ENCODE measurements at places on chromosomes 7 and 10.

GRCh38 chr10:45550903-45551786, 121.4 kb downstream of the ZFAND4 start:
- H3K4me3 ChIP-seq = no peak overlapping the region
- H3K27me3 ChIP-seq = no peaks in the 10 kb centered on the region
- H3K36me3 ChIP-seq = peaks cover 17% of the 10 kb centered on the region
- no peak for DNase-seq

- no peak for DNase-seq
- H3K4me3 ChIP-seq = no peak overlapping the region
- no peaks in the 10 kb centered on the region for H3K27me3 ChIP-seq
- peaks cover 45% of the 10 kb centered on the region for H3K36me3 ChIP-seq
Observed at GRCh38 chr10:119509909-119510451, 32.5 kb downstream of the RGS10 start.

DNA sequence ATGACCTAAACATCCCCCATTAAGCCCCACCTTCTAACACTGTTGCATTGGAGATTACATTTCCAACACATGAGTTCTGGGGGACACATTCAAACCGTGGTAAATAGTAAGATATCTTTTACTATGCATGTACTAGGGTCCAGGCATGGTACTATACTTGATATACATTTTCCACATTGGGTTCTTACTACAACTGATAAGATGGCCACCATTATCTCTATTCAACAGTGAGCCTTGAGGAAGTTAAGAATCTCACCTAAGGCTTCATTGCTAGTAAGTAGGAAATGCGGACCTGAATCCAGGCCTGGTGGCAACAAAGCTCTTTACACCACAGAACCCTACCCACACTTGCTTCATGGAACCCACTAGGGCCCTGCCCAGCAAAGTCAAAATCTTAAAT, 5.7 kb downstream of the PANK1 start:
- no peak overlapping the region for H3K4me3 ChIP-seq
- no peaks in the 10 kb centered on the region for H3K4me1 ChIP-seq
- no peak for DNase-seq
- no peak overlapping the region for H3K27ac ChIP-seq
- no peaks in the 10 kb centered on the region for H3K27me3 ChIP-seq
- H3K36me3 ChIP-seq = no peaks in the 10 kb centered on the region

DNA sequence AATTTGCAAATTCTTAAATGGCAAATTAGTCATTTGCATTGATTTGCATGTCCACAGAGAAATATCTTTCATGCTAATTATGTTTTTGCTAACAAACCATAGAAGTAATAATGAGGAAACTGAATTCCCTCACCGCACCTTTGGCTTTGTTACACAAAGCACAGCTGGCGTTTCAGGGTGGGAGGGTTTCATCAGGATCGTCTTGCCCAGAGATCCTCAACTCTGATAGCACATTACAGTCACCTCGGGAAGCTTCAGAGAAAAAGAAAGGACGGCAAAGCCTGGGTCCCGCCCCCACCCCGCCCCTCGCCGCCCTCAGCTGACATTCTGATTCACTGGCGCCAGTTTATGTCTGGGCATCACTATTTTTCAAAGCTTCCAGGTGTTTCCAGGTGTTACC, 119.4 kb downstream of the PTPRN2 start:
- no peaks in the 10 kb centered on the region for H3K4me1 ChIP-seq
- H3K27ac ChIP-seq = no peak overlapping the region
- no peak for DNase-seq
- peaks cover 21% of the 10 kb centered on the region for H3K27me3 ChIP-seq

- peak; percentile 21 for DNase-seq
- H3K4me1 ChIP-seq = peaks cover 20% of the 10 kb centered on the region
- H3K4me3 ChIP-seq = no peak overlapping the region
- H3K36me3 ChIP-seq = no peaks in the 10 kb centered on the region
- H3K27me3 ChIP-seq = no peaks in the 10 kb centered on the region
- no peak overlapping the region for H3K27ac ChIP-seq
Observed at GRCh38 chr10:5023177-5023805, 19.6 kb upstream of the AKR1C2 start.

- DNase-seq = no peak
- no peak overlapping the region for H3K27ac ChIP-seq
- H3K36me3 ChIP-seq = peaks cover 72% of the 10 kb centered on the region
- H3K4me3 ChIP-seq = no peak overlapping the region
- H3K4me1 ChIP-seq = peaks cover 54% of the 10 kb centered on the region
Observed at GRCh38 chr10:46014206-46014605, 16.2 kb downstream of the NCOA4 start.

DNA sequence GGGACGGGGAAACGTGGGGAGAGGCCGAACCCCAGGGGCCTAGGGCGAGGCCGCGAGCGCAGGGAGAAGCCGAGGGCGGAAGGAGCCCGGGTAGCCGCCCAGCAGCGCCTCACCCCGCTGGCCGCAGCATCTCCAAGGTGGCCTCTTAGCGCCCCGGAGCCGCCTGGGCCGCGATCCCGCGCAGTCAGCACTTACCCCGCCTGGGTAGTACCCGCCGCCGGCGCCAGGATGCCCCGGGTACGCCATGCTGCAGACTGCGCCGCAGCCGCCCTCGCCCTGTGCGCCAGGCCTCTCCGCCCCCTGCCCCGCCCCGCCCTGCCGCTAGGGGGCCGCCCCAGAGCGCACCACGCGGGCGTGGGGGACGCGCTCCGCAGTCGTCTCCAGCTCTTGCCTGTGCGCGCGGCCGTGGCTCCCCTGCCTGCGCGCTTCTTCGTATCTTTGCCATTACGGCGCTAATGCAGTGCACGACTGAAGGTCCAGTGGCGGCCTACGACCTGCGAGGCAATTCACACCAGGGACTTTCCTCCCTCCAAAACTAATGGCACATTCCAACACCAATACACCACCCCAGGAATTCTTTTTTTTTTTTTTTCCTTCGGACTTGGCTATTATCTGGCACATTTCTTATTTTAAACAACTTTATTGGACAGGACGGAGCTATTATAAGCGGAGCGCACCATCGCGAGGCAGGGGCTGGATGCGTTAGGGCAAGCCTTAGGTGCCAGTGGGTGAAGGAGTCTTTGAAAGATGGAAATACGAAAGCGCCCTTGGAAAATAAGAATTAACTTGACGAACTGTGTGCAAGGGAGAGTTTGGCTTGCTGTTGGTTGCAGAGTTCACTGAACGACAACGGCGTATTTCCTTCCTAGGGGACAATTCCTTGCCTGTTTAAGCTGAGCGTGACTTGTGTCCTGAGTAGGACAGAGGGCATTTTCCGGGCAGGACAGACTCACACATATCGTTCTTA, at the start of gene SRI:
TSS of gene SRI (minus strand) at position 258 of the 967 bp plus-strand sequence. CDS start at position 246, 12 bp downstream.
- H3K4me1 ChIP-seq = peaks cover 8% of the 10 kb centered on the region
- no peaks in the 10 kb centered on the region for H3K27me3 ChIP-seq
- H3K27ac ChIP-seq = peak within 1 kb of the TSS; percentile 85
- H3K36me3 ChIP-seq = peaks cover 16% of the 10 kb centered on the region
- DNase-seq = peak; percentile 96
- peak within 1 kb of the TSS; percentile 99 for H3K4me3 ChIP-seq

GRCh38 chr10:126476246-126476645, 88.0 kb upstream of the ADAM12 start:
- peak; percentile 57 for DNase-seq
- H3K36me3 ChIP-seq = no peaks in the 10 kb centered on the region
- no peak overlapping the region for H3K27ac ChIP-seq
- no peaks in the 10 kb centered on the region for H3K27me3 ChIP-seq
- H3K4me1 ChIP-seq = no peaks in the 10 kb centered on the region

GRCh38 chr10:56449770-56450169, 88.7 kb upstream of the ZWINT start:
- H3K36me3 ChIP-seq = no peaks in the 10 kb centered on the region
- no peak overlapping the region for H3K27ac ChIP-seq
- H3K4me1 ChIP-seq = no peaks in the 10 kb centered on the region
- DNase-seq = no peak

GRCh38 chr10:2837674-2838073, 229.7 kb upstream of the PFKP start:
- H3K27me3 ChIP-seq = no peaks in the 10 kb centered on the region
- no peaks in the 10 kb centered on the region for H3K36me3 ChIP-seq
- H3K27ac ChIP-seq = no peak overlapping the region
- no peaks in the 10 kb centered on the region for H3K4me1 ChIP-seq
- no peak overlapping the region for H3K4me3 ChIP-seq

- no peak for DNase-seq
- no peak overlapping the region for H3K4me3 ChIP-seq
- no peaks in the 10 kb centered on the region for H3K27me3 ChIP-seq
Observed at GRCh38 chr7:67821116-67821515, 824.5 kb downstream of the TYW1 start.

GRCh38 chr7:136228171-136228570, 251.0 kb upstream of the MTPN start:
- H3K4me3 ChIP-seq = no peak overlapping the region
- no peak for DNase-seq
- no peaks in the 10 kb centered on the region for H3K4me1 ChIP-seq

GRCh38 chr7:64892116-64892515, 11.0 kb upstream of the ZNF273 start:
- no peak for DNase-seq
- no peaks in the 10 kb centered on the region for H3K27me3 ChIP-seq

DNA sequence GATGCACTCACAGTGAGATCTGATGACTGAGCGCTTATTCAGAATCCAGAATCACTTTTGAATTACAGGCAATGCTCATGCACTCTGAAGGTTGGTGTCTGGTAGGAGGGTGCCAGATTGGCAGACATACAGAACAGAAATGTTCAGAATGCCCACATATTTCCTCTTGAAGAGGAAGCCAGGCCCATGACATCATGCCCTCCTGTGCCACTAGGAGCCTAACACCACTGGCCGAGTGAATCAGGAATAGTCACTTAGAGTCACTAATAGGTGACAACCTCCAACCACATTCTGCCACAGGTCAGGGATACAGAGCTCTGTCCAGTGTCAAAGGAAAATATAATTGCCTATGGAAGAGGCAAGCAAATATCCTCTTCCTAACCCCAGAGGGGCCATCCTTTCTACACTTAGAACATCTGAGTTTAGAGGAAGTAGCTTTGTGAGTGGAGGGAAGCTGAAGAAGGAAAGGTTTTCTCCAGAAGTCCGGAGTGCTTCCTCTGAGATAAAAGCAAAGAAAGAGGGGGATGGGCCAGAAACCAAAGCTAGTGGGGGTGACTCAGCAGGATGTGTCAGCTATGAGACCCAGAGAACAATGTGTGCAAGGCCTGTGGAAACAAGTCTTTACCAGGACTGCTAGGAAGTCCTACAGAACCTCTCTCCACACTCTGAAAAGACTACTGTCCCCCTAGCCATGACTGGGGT, 838.8 kb downstream of the GRID1 start:
- no peaks in the 10 kb centered on the region for H3K4me1 ChIP-seq
- no peaks in the 10 kb centered on the region for H3K27me3 ChIP-seq
- H3K36me3 ChIP-seq = no peaks in the 10 kb centered on the region

DNA sequence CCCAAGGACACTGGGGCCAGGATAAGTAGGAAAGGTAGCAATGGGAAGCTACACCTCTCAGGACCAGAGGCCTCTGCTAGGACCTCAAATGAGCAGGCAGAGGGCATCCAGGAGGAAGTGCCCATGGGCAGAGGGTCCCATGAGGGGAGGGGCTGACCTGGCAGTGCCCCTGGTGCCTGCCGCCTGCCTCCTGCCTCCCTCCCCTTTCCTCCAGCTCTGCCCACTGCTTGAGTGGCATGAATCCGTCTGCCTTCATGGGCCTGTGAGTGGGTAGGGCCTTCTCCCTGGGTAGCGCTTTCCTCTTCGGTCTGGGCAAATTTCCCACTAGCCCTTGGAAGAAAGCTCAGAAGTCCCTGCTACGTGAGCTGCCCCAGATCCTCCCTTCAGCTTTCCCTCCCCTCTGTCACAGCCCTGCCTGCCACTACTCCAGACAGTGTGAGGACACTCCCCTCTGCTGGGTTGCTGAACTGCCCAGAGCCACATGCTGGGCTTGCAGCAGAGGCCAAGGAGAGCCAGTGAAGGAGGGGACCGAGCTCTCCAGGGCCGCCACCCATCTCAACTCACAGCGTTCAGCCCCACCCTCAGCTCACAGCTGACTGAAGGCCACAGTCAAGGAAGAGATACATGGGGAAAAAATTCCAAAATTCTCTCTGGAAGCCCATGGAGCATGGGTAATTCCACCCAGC, 141.4 kb downstream of the ARHGAP22 start:
- peaks cover 21% of the 10 kb centered on the region for H3K4me1 ChIP-seq
- no peak overlapping the region for H3K27ac ChIP-seq
- H3K36me3 ChIP-seq = no peaks in the 10 kb centered on the region
- no peak for DNase-seq
- H3K27me3 ChIP-seq = no peaks in the 10 kb centered on the region
- no peak overlapping the region for H3K4me3 ChIP-seq

DNA sequence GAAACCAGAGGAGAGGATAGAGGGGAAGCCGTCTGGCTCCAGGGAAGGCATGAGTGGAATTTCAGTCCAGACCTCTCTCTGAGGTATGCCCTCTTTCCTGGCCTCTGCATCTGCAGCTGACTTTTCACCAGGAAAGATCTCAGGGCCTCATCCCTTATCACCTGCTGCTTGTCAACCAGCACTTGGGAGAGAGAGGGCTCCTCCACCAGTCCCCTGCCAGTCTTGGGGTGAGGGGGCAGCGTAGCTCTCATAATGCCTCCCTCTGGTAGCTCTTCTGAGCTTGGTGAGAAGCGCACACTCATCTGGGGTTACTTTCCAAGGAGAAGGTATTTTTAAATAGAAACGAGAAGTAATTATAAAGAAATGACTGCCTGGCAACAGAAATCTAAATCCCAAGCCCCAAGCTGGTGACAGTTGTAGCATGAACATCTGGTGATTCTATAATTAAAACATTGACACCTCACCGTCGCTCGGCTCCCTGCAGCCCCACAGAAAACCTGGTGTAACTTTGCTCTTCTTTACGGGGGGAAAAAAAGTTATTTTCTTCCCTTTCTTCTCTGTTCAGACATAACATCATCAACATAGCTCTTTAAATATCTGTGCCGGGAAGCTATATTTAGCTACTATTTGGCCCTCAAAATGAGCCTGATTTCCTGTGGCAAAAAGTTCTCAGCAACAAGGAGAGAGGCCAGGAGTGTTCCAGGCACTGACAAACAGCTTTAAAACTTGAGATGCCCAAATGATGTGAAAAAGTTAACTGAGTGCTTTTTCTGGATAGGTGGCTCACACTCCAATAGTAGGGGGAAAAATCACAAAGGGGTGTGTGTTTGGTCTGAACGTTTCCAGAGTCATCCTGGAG, 26.9 kb downstream of the HIP1 start:
- DNase-seq = no peak
- H3K4me3 ChIP-seq = no peak overlapping the region
- peak overlapping the region; percentile 78 for H3K27ac ChIP-seq
- peaks cover 36% of the 10 kb centered on the region for H3K4me1 ChIP-seq
- no peaks in the 10 kb centered on the region for H3K36me3 ChIP-seq

All from esophagus muscularis mucosa (tissue), 4 donors.